ENCODE measurements at places on chromosomes 4 and X.
A peak's percentile ranks its signal among the peaks of the same experiment; 100 is the strongest.

DNA sequence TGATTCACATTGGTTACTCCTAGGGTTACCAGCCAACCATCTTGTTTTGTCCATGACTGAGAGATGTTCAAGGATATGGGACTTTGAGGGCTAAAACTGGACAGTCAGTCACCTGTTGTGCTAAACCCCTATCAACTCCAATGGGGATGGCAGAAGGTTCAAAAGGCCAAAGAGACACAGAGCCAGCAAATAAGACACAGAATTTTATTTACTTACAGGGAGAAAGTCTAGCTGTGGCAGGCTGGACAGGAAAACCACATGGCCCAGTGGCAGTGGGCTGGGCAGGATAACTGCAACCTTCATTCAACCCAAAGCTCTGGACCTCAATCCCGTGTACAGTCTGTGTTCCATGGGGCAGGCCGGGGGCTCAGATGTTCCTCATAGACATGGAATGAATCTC lies 326.7 kb upstream of the RPS6KA3 start:
- no peak for DNase-seq

- no peak for DNase-seq
Measured at GRCh38 chr4:183507925-183508696, 3.3 kb downstream of the ING2 start.

GRCh38 chr4:185359767-185360446 lies 35.8 kb downstream of the LRP2BP start:
- no peak for DNase-seq

DNA sequence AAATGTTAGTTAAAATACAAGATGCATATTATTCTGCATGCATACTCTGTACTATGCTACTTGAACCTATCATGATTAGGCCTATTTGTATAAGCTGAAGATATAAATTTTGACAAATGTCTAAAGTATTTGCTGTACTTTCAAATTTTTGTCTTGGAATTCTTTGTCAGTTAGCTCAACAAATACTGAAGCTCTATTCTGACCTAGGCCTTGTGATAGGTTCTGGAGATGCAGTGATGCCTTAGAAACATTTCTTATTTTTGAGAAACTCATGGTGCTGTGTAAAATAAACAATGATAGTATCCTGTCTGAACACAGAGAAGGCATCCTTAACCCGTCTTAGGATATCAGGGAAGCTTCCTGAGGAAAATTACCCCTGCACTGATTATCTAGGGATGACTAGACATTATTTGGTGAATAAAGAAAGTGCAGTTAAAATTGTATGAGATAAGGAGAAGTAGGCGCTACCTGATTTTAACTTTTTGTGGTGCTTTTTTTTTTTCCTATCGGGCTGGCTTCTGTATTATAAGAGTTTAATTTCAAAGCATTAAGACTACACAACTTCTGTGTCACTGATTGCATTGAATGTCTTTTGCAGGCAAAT lies 43.4 kb downstream of the MOB1B start:
- DNase-seq = no peak

DNA sequence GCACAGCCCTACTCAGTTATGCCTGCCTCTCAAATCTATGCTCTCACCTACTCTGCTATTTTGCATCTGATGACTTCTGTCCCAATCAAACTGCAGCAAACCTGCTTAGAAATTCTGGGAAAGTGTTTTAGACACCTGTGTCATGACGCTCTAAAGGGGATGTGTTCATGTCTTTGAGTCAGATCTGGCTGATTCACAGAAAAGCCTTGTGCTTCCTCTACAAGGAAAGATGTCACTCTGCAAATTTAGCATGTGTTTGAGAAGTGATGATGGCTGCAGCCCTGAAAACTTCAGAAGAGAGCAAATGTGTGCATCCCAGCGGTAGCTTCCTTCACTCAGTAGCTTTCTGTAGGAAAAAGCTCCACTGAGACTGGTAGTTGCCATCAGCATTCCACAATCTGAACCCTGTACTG lies 235.4 kb downstream of the MGST2 start:
- DNase-seq = no peak

DNA sequence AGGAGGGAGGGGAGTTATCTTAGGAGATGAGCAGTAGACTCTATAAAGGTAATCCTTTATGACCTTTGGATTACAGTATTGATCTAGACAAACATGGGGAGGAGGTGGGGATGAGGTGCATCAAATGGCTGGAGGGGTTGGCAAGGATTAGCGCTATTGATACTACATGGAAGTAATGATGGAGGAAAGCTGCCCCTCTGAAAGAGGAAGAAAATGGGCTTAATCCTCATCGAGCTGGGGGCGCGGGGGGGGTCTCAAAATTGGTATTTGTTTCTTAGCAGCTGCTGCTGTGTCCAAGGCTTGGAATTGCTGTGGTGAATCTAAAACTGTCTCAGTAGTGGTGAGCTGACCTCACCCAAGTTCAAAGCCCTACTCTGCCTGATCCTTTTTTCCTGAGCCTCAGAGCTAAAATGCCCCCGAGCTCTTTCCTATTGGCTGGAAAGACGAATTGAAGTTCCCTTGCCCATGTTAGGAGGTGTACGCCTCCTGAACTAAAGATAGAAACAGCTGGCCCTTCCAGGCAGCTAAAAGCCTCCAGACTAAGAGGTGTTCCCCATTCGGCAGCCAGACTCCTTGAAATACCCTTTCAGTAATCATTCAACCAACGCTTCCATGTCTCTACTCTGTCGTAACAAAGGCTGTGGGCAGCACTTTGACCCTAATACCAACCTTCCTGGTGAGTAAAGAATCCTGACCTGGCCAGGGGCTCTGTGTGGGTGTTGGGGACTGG lies at the start of gene ITGB1BP2:
TSS of gene ITGB1BP2 (plus strand) at position 556 of the 730 bp plus-strand sequence. CDS start at position 613, 57 bp downstream.
- DNase-seq = no peak

- DNase-seq = peak; percentile 22
Measured at GRCh38 chr4:175953960-175954521, 111.6 kb upstream of the WDR17 start.

GRCh38 chr4:186203406-186203805 lies 12.0 kb downstream of the CYP4V2 start:
- no peak for DNase-seq

DNA sequence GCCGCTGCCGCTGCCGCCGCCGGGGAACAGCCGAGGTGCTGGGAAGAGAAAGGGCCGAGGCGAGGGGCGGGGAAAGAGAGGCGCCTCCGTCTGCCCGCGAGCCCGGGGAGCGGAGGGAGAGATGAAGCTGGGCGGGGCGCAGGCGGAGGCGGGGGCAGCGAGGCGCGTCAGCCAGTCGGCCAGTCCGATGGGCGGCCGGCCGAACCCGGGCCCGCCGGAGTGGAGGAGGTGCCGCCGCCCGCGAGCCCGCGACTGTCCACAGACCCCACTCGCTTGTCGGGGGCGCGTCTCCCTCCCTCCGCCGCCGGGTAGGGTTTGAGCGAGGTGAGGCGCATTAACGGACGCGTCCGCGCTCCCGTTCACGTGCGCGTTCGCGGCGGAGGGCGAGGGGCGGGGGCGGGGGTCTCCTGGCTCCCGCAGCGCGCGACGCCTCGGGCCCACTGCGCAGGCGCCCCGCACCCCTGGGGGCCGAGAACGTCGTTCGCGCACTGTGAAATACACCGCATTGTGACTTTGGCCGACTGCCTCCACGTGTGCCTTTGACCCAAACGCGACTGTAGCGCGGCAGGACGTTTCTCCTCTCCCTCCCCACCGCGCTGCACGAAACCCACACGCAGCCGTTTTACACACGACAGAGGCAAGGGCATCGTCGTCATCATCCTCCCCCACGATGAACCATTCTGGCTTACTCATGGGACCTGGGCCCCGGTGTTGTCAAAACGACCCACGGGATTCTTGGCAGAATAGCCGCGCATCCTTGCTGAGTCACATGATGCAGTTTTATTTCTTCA lies at the start of gene NUDT11:
TSS of gene NUDT11 (minus strand) at position 92 of the 791 bp plus-strand sequence. CDS start 148 bp downstream, outside the sequence.
- DNase-seq = no peak

- DNase-seq = no peak
Measured at GRCh38 chrX:1433646-1434357, 18.9 kb downstream of the ASMTL start.

- no peak for DNase-seq
Measured at GRCh38 chrX:131544218-131544617, 344 bp downstream of the OR13H1 start.

DNA sequence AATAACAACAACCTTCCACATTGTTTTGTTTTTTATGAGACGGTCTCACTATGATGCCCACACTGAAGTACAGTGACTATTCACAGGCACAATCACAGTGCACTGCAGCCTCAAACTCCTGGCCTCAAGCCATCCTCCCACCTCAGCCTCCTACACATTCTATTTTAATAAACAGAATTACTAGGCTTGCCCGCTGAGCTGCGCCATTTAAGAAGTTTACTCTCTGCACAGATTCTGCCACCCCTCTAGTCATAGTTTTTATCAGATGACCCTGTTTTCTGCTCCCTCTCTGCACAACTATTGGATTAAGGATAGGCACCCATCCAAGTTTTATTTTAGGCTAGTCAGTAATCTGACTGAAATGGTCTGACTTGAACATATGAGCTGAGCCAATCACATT lies 11.3 kb upstream of the COX18 start:
- DNase-seq = no peak

- DNase-seq = no peak
Measured at GRCh38 chr4:153472122-153473037, 6.2 kb downstream of the TMEM131L start.

DNA sequence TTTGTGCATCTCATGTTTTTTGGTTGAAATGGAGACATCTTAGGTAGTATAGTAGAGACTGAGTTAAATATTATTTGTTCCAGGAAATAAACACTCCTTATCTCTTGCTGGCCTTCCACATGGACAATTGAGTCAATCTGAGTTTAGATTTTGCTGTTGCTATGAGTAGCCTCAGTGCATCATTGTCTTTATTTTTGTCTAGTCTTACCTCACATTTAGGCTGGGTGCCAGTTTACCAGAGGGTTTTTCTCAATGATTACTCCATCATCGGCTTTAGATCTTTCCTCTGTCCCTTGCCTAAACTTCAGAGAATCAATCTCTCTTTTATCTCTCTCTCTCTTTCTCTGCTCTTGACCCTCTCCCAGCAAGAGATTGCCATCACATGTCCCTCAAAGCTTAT lies 73.6 kb downstream of the GABRB1 start:
- no peak for DNase-seq

GRCh38 chr4:2662598-2662997 lies 93.5 kb downstream of the TNIP2 start:
- no peak for DNase-seq

DNA sequence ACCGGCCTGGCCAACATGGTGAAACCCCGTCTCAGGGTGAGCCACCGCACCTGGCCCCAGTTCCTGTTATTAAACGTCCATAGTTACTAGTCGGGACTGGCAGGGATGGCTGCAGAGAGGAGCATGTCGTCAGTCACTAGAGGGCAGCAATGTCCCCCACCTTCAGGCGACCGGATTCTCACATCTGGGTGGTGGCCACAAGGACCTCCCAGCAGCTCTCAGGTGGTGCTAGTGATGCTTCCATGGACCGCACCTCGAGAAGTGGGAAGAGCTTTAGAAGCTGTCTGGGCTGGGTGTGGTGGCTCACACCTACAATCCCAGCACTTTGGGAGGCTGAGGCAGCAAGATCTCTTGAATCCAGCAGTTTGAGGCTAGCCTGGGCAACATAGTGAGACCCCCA lies 13.3 kb upstream of the IL3RA start:
- DNase-seq = peak; percentile 55

- DNase-seq = no peak
Measured at GRCh38 chrX:18422325-18422724, 3.1 kb upstream of the CDKL5 start.

GRCh38 chr4:155799116-155799793 lies 40.4 kb downstream of the GUCY1B1 start:
- DNase-seq = no peak

GRCh38 chrX:130173190-130173895 lies 1.6 kb downstream of the RAB33A start:
- no peak for DNase-seq

GRCh38 chr4:23038626-23039491 lies 346.1 kb downstream of the GBA3 start:
- DNase-seq = peak; percentile 71

- DNase-seq = no peak
Measured at GRCh38 chr4:183337349-183337748, 15.1 kb upstream of the CLDN24 start.

DNA sequence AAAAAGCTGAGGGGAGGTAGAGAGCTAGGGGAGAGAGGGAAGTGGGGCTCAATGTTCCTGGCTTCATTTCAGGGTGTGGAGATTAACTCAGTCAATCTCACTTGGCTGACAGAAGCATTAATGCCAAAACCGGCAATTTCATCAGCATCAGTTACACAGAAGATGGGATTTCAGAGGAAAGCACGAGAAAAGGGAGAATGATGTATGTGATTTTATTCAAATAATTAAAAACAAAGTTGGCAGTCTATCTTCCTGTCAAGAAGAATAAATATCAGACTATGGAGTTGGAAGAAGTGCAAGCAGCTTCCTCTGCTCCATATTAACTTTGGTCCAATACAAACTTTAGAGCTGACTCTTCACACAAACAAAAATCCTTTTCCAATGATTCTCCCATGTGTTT lies 29.6 kb upstream of the HCCS start:
- no peak for DNase-seq

DNA sequence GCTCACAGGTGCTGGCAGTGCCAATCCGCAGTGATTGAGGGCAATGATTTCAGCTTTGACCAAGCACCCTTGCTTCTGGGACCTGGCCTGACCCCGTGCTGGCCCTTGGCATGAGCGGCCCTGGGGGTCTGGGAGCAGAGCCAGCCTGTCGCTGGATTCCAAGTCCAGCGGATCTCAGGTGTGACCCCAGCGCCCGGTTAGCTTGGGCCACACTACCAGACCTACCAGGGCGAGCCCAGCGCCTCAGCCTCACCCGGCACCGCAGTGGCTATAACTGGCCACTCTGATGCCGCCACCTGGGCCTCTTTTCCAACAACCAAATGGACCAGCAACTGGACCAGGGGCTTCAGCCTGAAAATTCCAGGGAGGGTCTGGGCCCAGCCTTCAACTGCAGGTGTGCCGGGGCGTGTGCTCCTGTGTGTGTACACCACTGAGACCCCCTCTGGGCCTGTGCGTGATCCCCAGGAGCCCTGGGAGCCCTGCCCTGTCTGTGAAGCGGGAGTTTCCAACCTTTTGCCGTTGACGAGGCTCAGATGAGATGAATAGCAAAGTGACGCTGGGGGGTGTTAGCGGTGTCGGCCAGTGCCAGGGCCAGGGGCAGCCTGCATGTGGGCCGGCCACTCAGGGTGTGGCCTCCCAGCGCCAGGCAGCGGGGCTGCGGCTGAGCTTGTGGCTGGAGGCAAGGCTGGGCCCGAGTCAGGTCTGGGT lies 658 bp downstream of the SH3TC1 start:
- DNase-seq = no peak

GRCh38 chr4:48324281-48324680 lies 17.0 kb upstream of the SLAIN2 start:
- DNase-seq = no peak

DNA sequence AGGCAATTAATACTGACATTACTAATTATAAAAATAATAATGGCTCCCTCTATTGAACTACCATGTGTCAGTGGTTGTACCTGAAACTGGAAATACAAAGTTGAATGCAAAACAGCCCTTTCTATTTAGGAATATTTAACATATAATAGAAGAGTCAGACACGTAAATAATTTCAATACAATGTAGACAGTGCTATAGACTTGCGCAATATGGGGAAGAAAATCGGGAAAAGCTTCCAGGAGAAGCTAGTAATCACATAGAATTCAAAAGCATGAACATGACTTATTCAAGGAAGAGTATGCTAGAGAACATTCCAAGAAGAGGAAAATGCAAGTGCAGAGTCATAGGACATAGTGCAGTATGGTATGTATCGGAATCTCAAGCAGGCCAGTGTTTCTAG lies 408.9 kb upstream of the FTHL17 start:
- no peak for DNase-seq

Data from T47D (cell line).